Tibial artery (tissue), 4 donors: ENCODE measurements at places on chromosomes 16 and 17.

- DNase-seq, result peak; percentile 56
Observed at GRCh38 chr16:3656491-3657468, 2.3 kb downstream of the DNASE1 start.

GRCh38 chr17:79388556-79389295 lies 222.1 kb downstream of the RBFOX3 start:
- DNase-seq, result no peak

DNA sequence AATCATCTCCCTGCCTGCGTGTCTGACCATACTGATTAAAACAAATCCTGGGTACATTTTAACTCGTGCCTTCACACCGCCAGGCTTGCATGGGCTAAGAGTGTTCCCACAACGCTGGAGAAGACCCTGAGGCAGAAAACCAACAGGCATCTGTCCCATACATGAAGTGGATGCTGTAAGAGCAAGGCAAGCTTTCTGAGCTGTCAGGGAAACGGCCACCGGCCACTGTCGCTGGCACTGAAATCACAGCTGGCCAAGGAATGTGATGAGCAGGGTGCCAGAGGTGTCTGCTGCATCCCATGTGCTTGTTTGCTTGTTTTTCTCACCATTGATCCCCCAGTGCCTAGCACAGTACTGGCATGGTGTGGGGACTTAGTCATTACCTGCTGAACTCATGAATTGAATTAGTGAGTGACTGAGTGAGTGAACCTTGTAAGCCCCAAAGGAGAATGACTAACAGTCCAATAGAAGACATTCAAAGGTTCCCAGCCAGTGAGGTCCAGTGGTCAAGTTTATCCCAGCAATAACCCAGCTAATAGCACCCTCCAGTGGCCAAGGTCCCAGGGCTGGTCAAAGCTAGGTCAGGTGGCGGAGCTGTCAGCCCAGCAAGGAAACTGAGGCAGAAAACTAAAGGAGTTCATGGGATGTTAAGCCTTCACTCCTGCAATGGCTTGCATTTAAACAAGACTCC lies 92.7 kb upstream of the CDH5 start:
- no peak for DNase-seq

DNA sequence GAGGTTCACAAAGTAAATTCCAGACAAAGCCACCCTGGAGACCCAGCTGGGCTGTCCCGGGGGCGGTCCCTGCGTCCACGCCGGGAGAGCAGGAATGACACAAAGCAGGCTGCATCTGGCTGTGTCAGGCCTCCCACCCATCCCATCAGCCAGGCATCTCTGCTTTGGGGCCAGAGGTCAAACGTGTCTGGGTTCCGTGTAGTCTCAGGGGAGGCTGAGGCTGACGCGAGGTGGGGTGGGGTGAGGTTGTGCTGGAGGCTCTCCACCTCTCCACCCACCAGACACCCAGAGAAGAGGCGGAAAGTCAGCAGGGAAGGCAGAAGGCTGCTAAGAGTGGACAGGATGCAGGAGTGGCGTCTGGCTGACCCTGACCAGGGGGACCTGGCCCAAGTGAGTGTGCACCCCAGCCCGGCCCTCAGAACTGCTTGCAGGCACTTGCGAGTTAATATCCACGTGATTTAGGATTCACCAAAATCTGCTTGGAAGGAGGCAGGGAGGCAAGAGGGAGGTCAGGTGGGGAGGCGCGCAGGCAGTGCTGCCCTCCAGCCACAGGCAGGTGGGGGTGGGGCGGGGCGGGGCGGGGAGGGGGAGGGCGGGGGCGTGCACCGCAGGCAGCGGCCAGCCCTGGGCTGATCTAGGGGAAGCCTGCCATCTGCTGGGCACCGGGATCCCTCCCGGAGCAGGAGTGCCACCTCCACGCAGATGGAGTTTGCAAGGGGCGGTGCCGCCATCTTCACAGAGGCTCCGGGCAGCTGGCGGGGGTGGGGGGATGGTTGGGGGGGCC lies 44.3 kb downstream of the TBC1D16 start:
- peak; percentile 79 for DNase-seq

GRCh38 chr17:17398943-17399926 lies 77.6 kb upstream of the MED9 start:
- no peak for DNase-seq

GRCh38 chr16:57601801-57602478 lies 26.5 kb upstream of the ADGRG1 start:
- no peak for DNase-seq

DNA sequence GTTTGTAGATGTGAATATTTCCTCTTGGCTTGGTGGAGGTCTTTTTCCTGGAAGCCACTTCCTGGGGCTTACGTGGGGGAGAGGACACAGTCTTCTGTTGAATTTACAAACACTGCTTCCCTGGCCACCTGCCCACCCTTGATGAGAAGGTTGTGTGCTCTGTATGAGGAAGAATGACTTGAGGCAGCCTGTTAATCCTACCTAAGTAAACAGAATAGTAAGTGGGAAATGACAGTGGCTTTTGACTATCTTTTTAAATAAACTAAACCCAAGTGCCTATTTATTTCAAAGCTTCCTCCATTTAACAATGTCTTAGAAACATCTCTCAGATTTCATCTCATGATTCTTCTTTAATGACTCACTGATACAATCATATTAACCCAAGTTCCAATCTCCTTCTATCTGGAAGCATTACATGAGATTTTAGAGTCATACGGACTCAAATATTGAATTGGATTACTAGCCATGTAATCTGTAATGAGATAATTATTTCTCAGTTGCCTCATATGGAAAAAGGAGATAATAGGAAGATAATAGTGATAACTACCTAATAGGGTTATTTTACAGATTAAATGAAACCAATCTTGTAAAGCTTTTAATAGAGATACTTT lies 96.6 kb upstream of the SMIM36 start:
- peak; percentile 46 for DNase-seq
